ENCODE measurements at places on chromosomes 5 and 9.

DNA sequence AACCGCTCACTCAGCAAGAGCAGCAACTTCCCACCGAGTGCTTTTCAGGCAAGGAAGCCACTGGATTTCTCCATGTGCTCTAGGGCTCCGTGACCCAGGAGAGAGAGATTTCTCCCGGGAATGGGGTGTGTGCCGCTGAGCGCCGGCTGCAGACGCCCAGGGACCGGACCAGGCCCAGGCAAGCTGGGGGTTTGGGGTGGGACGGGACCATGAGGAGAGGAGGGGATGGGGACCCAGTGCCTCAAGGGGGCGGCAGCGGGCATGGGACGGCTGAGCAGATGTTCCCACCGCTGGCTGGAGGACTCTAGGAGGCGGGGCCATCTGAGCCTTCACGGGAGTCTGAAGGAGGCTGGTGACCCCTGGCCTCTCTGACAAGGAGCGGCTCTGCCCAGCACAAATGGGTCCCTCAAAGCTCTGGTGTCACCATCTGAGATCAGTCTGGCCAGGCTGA lies 8.5 kb downstream of the LCN9 start:
- no peak for DNase-seq

DNA sequence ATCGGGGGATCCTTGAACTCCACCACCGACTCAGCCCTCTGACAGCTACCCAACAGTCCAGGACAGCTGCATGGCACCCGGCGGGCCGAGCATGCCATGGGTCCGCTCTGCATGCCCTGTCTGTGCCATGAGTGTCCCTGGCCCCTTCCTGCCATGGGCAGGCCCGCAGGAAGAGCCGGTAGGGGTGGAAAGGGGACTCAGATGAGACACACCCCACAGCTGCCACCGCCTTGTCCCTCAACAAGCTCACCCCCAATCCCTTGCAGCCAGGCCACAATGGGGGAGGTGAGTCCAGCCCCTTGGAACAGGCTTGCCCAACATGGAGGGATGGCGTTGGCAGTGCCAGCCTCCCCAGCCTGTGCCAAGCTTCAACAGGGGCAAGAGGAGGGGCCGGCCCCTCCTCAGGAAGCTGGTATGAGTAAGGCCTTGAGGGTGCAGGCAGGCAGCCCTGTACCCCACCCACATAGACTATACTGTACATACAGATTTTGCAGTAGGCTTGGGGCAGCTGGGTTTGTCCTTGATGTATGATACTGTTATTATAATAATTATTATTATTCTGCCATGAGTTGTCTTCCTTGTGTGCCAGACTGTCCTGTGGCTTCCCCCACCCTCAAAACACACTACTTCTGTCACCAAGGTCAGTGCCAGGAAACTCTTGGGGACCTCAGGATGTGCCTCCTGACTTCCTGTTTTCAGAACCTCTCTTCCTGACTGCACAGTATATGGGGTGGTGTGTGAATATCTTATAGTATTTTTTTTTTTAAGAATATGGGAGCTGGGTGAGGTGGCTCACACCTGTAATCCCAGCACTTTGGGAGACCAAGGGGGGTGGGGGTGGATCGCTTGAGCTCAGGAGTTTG lies 12.0 kb upstream of the SLC34A1 start:
- no peak for DNase-seq

DNA sequence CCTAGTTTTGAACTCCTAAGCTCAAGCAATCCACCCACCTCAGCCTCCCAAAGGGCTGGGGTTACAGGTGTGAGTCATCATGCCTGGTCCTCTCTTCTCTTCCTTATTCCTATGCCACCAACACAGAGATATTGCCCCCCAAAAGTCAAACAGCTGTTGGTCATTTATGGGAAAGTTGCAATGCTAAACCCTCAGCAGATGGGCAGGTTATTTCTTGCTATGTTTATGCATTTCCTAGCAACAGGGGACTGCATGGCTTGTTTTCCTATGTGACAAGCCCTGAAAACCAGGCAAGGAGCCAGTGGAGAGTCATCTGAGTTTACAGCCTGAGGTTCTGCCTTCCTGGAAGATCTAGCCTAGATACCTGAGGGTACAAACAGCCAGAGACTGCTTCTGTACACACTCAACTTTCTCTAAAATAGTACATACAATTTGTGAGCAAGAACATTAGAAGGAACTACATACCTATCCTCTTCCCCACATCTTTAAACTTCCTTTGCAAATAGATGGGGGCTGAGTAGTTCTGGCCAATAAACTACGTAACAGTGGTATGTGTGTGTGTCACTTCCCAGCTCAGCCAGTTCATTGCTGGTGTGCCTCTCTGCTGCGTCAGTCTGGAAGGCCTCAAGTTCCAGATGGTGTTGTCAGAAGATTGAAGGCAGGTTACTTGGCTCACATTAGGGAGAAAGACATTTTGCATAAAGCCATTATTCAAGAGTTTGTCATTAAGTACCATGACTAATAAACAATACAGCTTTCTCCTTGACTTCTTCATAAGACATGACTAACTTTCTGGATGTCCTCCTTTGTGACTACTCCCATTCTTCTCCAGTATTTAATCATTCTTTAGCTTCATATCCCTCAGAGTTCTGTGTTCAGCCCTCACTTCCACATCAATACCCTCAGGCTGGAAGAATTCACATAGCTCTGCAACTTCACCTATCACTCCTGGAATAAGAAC lies 65.3 kb downstream of the CSNK1A1 start:
- DNase-seq, result no peak

- no peak for DNase-seq
Observed at GRCh38 chr9:121067640-121068039, 7.1 kb upstream of the CNTRL start.

GRCh38 chr5:158716668-158717067 lies 383.0 kb downstream of the EBF1 start:
- no peak for DNase-seq

DNA sequence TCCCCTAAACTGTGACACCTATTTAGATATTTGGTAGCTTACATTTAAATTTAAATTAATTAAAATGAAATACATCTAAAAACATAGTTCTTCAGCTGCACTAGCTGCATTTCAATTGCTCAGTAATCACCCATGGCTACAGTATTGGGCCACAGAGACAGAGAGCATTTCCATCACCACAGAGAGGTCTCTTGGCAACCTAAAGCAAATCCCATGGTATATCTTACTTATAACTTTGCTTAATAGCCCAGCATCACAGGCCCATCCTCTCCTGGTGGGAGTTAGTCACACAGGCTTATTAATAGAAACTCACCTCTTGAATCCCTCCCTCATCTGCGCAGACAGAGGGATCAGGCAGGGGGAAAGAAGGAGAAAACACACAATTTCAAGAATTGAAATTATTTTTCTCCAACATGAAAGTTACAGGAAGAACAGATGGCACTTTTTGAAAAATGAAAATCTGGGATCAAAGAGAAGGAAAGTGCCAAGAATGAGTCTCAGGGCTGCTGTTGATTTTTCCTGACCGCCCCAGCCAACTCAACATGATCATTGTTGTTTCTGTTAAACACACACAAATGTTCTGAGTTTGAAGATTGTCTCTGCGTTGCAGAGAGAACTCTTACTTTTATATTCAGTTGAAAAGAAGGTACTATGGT lies 144.6 kb downstream of the CMYA5 start:
- no peak for DNase-seq

DNA sequence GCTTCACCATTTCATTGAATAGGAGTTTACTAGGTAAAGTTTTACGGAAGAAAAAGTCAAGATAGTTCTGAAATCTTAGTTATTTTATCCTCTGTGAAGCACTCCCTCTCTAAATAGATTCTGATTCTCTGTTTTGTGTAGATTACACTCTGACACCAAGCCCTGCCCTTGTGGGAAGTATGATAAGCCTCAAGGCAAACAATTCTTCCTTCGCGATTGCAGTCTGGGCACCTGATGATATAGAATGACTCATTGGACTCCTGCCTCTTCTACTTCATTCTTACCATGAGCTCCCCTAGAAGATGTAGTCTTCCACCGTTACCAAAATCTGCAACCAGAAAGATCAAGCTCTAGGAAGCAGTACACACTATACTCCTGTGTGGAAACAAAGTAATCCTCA lies 626.9 kb upstream of the PTGER4 start:
- no peak for DNase-seq

DNA sequence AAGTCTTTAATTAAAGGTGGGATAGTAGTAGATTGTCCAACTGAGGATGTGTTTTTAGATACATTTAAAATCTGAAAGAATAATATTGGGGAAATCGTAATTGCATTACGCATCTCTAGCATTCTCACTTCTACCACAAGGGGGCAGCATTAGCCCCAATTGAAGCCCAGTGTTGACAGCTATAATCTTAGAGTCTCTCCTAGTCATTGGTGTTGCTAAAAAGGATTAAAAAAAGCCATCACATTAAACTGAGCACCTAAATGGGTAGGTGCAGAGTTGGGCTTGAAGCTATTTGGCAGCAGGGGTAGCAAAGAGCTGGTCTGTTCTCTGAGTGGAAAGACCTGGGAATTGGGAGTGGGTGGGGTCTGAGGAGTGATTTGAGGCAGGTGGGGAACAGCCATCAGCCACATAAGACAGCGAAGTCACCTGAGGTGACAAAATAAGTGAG lies 177.2 kb downstream of the OSTF1 start:
- DNase-seq, result peak; percentile 34

DNA sequence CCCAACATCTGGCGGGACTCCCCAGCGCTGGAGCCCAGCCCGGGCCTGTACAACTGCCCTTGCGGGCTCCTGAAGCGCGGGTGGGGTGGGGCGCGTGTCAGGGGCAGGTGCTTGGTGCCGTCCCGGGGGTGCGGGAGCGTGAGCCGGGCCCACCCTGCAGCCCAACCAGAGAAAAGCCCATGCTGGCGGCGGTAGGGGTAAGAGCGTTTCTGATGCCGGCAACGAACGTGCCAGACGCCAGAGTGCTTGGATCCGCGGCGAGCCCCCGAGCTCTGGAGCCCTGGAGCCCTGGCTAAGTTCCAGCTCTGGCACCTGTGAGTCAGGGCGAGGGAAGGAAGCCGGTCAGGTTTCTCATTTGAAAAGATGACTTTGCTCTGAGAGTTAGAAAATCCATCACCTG lies 58.0 kb downstream of the ZNF510 start:
- no peak for DNase-seq

- DNase-seq, result no peak
Observed at GRCh38 chr5:1859099-1859498, 23.6 kb downstream of the IRX4 start.

DNA sequence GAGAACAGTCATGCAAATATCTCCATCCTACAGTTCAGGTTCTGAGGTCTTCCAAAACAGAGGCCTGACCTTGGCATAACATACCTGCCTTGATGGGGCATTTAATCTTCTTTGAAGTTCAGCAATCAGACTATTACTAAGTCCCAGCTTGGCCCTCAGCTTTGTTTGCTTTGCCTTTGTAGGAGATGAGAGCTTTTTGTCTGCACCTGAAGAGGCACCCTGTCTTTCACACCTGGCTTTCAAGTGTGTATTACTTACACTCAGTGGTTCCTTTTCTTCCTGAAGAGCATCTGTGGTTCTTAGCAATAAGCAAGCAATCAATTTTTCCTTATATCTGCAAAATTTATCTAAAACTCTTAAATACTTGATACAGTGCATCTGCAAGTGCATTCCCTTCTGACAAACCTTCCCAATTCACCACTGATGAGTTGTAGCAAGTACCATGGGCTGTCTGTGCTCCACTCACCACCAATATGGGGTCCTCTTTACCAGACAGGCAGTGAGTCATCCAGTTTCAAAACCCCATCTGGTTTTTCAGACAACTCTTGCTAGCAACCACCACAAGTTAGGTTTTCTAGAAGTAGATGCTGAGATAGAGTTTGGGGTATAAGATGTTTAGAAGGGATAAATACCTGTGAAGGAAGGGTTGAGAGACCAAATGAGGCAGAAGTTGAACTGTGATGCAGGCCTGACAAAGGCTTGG lies 100.2 kb downstream of the HINT1 start:
- no peak for DNase-seq

- DNase-seq, result no peak
Observed at GRCh38 chr5:54547711-54548250, 30.2 kb downstream of the SNX18 start.

- DNase-seq, result no peak
Observed at GRCh38 chr9:75912951-75913350, 22.5 kb downstream of the PCSK5 start.

DNA sequence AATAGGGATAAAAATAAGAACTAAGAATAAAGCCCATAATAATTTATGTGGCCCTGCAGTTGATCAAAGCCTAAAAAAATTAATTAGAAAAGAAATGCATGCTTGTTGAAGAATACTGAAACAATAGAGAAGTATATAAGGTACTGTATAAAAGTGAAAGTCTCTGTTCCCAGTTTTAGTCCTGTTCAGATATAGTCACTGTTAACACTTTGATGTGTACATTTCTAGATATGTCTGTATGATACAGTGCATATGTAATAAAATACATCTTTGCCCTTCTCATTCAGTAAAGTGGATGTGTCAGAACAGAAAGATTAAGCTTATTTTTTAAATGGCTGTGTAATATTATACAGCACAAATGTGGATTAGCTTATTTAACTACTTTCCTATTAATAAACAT lies 4.1 kb downstream of the C9orf85 start:
- no peak for DNase-seq

Measured in NCI-H748 treated with DMSO at 0.1 percent for 48 hours (cell line).